Trophoblast cell (in vitro differentiated cells and primary cell): ENCODE measurements at places on chromosomes 12 and 14.

- no peaks in the 10 kb centered on the region for H3K27me3 ChIP-seq
Observed at GRCh38 chr12:109544955-109545531, 28.3 kb downstream of the MMAB start.

DNA sequence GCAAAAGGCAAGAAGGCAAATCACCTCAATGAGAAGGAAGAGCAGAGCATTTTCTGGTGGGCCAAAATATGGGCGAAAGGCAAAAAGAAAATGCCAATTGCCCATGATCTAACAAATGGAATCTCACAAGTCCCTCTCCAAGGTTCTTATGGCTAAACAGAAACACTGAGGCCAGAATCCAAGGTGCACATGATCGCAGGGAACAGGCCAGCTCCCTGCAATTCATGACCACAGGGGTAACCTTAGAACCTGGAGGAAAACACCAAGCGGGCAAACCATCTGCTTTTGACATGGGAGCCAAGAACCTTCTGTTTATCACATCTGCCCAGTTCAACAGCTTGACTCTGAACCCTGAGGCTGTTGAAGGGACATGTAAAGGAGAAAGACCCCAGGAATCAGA, 60.0 kb downstream of the NT5DC3 start:
- no peak for DNase-seq
- H3K36me3 ChIP-seq: peaks cover 16% of the 10 kb centered on the region
- no peaks in the 10 kb centered on the region for H3K27me3 ChIP-seq
- H3K4me1 ChIP-seq: peaks cover 17% of the 10 kb centered on the region
- no peak overlapping the region for H3K27ac ChIP-seq

DNA sequence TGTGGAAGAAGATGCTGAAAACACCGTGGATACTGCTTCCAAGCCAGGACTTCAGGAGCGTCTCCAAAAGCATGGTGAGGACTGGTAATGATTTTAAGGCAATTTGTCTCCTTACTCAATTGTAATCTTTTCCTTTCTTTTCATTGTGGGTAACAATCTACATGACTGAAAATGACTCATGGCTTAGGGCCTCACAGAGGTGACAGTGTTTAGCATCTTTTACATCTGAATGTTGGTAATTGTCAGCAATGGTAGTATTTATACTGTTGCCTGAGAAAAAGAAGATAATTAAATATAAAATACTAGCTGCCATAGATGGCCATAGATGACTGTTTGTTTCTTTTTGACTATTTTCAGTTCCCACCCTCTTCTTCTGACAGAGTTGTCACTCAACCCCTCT, 31.6 kb downstream of the TULP3 start:
- H3K27me3 ChIP-seq: no peaks in the 10 kb centered on the region
- DNase-seq: no peak
- H3K4me1 ChIP-seq: no peaks in the 10 kb centered on the region
- no peak overlapping the region for H3K4me3 ChIP-seq

- DNase-seq: peak; percentile 88
- H3K4me1 ChIP-seq: no peaks in the 10 kb centered on the region
- no peaks in the 10 kb centered on the region for H3K36me3 ChIP-seq
- H3K27ac ChIP-seq: no peak overlapping the region
Observed at GRCh38 chr12:117212563-117213190, 22.4 kb upstream of the FBXO21 start.

DNA sequence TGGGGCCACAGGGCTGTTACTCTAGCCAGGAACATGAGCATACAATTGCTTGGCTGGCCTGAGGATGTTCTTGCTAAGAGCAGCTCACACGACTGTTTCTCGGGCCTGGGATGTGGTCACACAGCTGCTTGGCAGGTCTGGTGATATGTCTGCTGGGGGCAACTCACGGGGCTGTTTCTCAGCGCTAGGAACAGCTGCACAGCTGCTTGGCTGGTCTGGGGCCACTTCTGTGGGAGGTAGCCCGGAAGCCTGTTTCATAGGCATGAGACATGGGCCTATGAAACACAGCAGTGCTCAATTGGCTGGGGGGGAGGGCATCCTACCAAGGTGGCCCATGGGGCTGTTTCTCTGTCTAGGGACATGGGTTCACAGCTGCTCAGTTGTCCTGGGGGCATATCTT, 73.4 kb upstream of the DDHD1 start:
- DNase-seq: no peak
- no peak overlapping the region for H3K4me3 ChIP-seq
- H3K27ac ChIP-seq: no peak overlapping the region
- no peaks in the 10 kb centered on the region for H3K27me3 ChIP-seq
- H3K4me1 ChIP-seq: no peaks in the 10 kb centered on the region

- no peak overlapping the region for H3K4me3 ChIP-seq
- H3K36me3 ChIP-seq: peaks cover 28% of the 10 kb centered on the region
- H3K4me1 ChIP-seq: no peaks in the 10 kb centered on the region
- H3K27ac ChIP-seq: no peak overlapping the region
Observed at GRCh38 chr14:102215071-102215470, 75.4 kb downstream of the WDR20 start.

GRCh38 chr12:19904819-19905218, 463.5 kb upstream of the PDE3A start:
- H3K36me3 ChIP-seq: no peaks in the 10 kb centered on the region
- H3K4me1 ChIP-seq: no peaks in the 10 kb centered on the region
- DNase-seq: no peak
- H3K27me3 ChIP-seq: no peaks in the 10 kb centered on the region
- H3K4me3 ChIP-seq: no peak overlapping the region

GRCh38 chr12:52432559-52433207, 1.5 kb downstream of the KRT75 start:
- no peak overlapping the region for H3K27ac ChIP-seq
- peaks cover 20% of the 10 kb centered on the region for H3K4me1 ChIP-seq
- no peak overlapping the region for H3K4me3 ChIP-seq
- H3K36me3 ChIP-seq: no peaks in the 10 kb centered on the region

DNA sequence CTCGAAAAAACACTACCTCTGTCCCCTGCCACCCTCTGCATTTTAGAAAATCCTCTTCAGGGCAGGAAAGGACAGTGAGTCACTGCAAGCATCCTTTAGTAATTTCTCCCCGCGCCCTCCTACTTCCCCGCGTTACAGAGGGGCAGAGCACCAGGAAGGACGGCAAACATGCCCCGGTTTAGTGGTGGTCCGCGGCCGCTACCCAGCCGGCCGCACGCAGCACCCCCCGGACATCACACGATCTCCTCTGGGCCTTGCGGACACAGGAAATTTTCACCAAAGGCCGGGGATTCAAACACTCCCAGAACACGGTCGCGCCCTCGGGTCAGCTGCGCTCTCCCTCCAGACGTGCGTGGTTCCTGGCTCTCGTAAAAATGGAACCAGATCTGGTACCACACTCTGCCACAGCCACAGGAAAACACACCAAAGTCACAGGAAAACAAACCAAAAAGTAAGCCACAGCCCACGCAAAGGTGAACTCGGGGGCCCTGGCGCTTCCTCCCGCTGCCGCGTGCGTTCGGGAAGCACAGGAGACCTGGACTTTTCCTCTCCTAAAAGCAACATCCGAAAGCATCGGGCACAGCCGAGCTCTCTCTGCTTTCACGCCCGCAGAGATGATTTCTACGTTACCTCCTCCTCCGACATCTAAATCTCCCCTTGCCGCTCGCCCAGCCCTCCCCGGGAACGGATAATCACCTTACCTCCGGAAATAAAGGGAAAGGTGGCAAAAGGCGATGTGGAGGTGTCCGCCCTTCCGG, 839 bp downstream of the SLC38A1 start:
- peak overlapping the region; percentile 93 for H3K27ac ChIP-seq
- H3K4me1 ChIP-seq: peaks cover 6% of the 10 kb centered on the region
- H3K4me3 ChIP-seq: peak overlapping the region; percentile 91
- DNase-seq: no peak
- no peaks in the 10 kb centered on the region for H3K36me3 ChIP-seq
- H3K27me3 ChIP-seq: no peaks in the 10 kb centered on the region

GRCh38 chr12:4874671-4875070, 35.0 kb upstream of the KCNA1 start:
- no peak overlapping the region for H3K4me3 ChIP-seq
- H3K36me3 ChIP-seq: no peaks in the 10 kb centered on the region
- no peaks in the 10 kb centered on the region for H3K27me3 ChIP-seq
- H3K27ac ChIP-seq: no peak overlapping the region
- H3K4me1 ChIP-seq: no peaks in the 10 kb centered on the region
- DNase-seq: no peak

- peak; percentile 19 for DNase-seq
- H3K4me3 ChIP-seq: no peak overlapping the region
- no peak overlapping the region for H3K27ac ChIP-seq
- H3K36me3 ChIP-seq: no peaks in the 10 kb centered on the region
- no peaks in the 10 kb centered on the region for H3K27me3 ChIP-seq
Observed at GRCh38 chr12:25935355-25936144, 22.9 kb upstream of the RASSF8 start.

DNA sequence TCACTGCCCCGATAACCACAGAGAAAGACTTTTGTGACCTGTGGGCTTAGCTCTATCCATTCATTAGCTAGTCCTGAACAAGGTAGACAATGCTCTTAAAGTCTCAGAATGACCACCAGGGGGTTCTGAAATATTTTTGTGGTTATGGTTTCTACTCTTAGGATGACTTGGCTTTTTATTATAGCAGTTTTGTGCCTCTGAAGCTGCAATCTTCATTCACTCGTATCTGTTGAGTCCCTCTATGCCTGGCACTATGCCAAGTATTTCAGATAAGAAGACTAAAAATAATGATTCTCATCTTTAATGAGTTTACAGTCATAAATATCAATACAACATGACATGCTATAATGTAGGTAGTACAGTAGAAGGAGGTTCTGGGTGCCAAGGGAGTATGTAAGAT, 130.8 kb upstream of the TRHDE start:
- DNase-seq: no peak
- no peaks in the 10 kb centered on the region for H3K27me3 ChIP-seq
- no peaks in the 10 kb centered on the region for H3K4me1 ChIP-seq
- H3K36me3 ChIP-seq: no peaks in the 10 kb centered on the region

DNA sequence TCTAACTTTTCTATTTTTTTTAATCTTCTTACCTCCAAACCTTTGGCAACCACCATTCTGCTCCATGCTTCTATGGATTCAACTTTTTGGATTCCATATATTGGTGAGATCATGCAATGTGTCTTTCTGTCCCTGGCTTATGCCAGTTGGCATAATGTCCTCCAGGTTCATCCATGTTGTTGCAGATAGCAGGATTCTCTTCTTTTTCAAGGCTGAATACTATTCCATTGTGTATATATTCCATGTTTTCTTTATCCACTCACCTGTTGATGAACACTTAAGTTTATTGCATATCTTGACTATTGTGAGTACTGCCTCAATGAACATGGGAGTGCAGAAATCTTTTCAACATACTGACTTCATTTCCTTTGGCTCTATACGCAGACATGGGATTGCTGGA, 21.2 kb upstream of the SLC38A4 start:
- H3K4me3 ChIP-seq: no peak overlapping the region
- H3K27ac ChIP-seq: no peak overlapping the region
- H3K36me3 ChIP-seq: no peaks in the 10 kb centered on the region
- H3K4me1 ChIP-seq: no peaks in the 10 kb centered on the region

GRCh38 chr12:53624458-53624857, 1.7 kb downstream of the ATF7 start:
- H3K27ac ChIP-seq: no peak overlapping the region
- H3K4me1 ChIP-seq: peaks cover 2% of the 10 kb centered on the region
- H3K4me3 ChIP-seq: no peak overlapping the region
- H3K27me3 ChIP-seq: no peaks in the 10 kb centered on the region
- DNase-seq: peak; percentile 7

GRCh38 chr12:87779016-87779415, 250.2 kb downstream of the C12orf50 start:
- H3K4me3 ChIP-seq: no peak overlapping the region
- H3K36me3 ChIP-seq: no peaks in the 10 kb centered on the region
- H3K27ac ChIP-seq: peak overlapping the region; percentile 97
- H3K27me3 ChIP-seq: no peaks in the 10 kb centered on the region
- peaks cover 16% of the 10 kb centered on the region for H3K4me1 ChIP-seq

DNA sequence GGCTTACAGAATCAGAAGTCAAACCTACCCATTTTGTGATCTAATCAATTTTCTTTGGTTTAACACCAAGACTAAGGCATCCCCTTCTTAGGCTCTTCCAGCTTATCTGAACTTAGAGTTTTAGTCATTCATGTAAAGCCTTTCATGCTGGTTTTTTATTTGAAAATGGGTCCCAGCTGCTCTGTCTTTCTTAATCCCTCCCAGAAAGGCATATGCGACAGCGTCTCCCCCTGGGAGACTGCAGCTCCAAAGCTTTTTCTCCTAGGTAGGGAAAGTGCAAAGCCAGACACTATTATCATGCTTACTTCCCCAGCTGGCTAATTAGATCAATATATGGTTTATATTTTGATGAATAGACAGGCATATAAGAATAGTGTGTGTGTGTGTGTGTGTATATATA, 96.6 kb upstream of the E2F7 start:
- H3K27me3 ChIP-seq: no peaks in the 10 kb centered on the region
- H3K27ac ChIP-seq: no peak overlapping the region
- no peak overlapping the region for H3K4me3 ChIP-seq
- DNase-seq: no peak
- H3K36me3 ChIP-seq: no peaks in the 10 kb centered on the region
